Cortex of kidney (tissue), 1 donor: ENCODE measurements at places on chromosomes 11 and 22.

DNA sequence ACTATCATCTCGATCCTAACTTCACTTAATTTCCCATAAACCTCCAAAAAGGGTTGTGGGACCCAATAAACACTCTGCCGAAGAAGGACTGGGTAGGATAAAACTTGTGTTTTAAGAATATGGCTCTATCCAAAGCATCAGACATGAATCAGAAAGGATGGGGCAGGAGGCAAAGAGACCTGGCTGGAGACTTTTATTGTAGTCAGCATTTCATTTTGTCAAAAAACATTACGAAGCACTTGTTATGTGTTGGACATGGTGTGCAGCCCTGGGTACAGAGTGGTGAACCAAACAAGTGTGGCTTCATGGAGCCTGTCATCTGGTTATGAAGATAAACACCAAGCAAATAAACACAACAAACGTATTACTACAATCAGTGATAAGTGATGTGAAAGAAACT, 17.3 kb downstream of the IL10RA start:
- DNase-seq: no peak

GRCh38 chr11:2259897-2260451, 10.4 kb downstream of the ASCL2 start:
- no peak for DNase-seq

DNA sequence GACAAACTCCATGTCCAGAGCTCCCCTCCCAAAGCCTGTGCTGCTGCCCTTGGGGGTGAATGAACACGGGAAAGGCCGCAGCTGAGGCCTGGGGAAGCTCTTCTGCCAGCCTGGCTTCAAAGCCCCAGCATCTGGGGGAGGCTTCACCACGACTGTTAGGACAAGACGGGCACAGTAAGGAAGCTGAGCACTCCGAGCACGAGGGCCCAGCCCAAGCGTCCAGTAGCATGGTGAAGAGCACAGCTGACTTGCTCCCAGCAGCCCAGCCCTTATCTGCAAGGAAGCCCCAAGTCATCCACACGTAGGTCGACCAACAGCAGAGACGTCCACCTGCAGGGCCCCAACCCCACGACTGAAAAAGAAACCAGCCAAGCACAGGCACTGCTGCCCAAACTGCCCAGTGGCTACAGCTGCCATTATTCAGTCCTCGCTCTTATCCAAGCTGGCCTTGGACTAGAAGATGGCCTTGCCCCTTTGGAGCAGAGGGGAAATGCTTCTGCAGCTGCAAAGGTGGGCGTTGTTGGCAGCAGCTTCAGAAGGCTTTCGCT, 62.5 kb downstream of the SHANK2 start:
- DNase-seq: no peak

DNA sequence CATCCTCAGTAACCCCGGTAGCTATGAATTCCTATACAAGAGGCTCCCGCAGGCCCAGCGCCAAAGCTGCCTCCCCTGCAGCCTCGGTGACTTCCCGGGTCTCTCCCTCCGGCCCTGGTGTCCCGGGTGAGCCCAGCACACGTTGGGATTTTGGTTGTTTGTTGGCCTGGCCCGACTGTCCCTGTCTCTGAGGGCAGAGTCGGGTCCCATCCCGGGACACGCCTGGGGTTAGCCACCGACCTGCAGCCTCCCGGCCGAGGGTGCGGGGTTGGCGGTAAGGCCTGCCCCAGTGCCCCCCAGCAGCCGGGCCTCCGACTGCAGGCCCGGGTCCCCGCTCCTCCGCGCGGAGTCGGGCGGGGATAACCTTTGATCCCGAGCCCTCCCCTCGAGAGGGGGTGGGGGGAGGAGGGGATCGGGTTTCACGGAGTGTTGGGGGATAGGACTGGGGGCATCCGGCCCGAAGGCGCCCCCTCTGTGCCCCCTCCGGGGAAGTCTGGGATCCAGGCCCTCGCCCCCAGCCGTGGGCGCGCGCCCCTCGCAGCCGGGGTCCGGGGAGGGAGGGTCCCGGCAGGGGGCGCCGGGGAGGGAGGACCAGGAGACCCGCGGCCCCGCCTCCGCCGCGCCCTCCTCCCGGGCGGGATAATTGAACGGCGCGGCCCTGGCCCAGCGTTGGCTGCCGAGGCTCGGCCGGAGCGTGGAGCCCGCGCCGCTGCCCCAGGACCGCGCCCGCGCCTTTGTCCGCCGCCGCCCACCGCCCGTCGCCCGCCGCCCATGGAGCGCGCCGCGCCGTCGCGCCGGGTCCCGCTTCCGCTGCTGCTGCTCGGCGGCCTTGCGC, at the start of gene FBLN1:
Gene FBLN1 (plus strand): TSS at position 669 of the 835 bp plus-strand sequence. CDS start 103 bp downstream, at position 772.
- no peak for DNase-seq
